Left lung (tissue), 14 donors: ENCODE measurements at places on chromosomes 16 and 17. TPM values are rescaled to one million over a fixed set of nuclear protein-coding genes. Genes with fewer than 3 reads are reported as not detected.

GRCh38 chr16:30557707-30557956 is 542 bp downstream of the ZNF764 start:
- H3K27ac ChIP-seq: peak overlapping the region; percentile 98
- H3K36me3 ChIP-seq: no peaks in the 10 kb centered on the region
- peaks cover 67% of the 10 kb centered on the region for H3K4me1 ChIP-seq
- no peak for DNase-seq
- H3K27me3 ChIP-seq: no peaks in the 10 kb centered on the region

DNA sequence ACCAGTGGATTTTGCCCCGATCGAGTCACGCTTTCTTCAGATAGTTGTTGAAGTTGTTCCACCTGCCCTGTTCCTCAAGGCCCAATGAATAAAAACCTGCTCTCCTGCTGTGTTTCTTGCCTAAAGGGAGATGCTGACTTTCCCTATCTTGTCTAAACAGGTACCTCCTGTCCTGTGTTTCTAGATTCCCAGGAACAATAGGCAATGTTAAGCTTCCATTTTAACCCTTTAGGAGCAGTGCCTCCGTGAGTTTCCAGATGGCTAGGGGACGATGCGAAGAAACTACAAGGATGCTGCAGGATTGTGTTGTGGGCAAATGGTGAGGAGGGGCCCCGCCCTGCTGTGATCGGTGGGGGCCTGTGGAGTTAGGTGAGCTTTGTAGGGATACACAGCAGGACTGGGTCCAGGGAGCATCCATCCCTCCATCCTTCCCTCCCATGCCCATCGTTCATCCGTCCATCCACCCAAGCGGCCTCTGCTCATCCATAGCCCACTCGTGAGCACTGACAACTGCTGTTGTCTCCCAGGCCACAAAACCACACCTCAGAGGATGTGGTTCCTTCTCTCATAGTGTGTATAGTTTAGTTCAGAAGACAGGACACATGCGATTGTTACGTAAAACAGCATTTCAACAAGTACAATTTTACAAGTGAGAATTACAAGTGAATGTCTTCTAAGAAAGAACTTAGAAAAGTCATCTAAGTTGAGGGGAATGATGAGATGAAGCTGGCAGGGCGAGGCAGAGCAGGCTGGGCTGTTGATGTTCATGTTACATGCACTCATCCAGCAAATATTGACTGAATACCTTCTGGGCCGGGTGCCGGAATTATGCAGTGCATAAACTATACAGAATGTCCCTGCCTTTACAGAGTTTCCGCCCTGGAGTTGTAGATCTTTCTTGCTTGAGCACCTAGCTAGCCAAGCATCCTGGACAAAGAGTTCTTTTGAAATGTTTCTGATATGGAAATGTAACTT is 5.2 kb downstream of the ARSG start:
- H3K27ac ChIP-seq: peak overlapping the region; percentile 78
- no peaks in the 10 kb centered on the region for H3K36me3 ChIP-seq
- H3K4me3 ChIP-seq: no peak overlapping the region
- H3K4me1 ChIP-seq: peaks cover 39% of the 10 kb centered on the region
- DNase-seq: no peak
- peaks cover 45% of the 10 kb centered on the region for H3K27me3 ChIP-seq

GRCh38 chr16:89823087-89823823 is 5.0 kb upstream of the SPIRE2 start:
- no peak overlapping the region for H3K27ac ChIP-seq
- H3K36me3 ChIP-seq: no peaks in the 10 kb centered on the region
- no peaks in the 10 kb centered on the region for H3K4me1 ChIP-seq
- no peak for DNase-seq
- H3K27me3 ChIP-seq: no peaks in the 10 kb centered on the region
- H3K4me3 ChIP-seq: no peak overlapping the region

GRCh38 chr17:1873418-1873817 is 43.6 kb downstream of the RPA1 start:
- H3K4me3 ChIP-seq: no peak overlapping the region
- no peaks in the 10 kb centered on the region for H3K36me3 ChIP-seq

DNA sequence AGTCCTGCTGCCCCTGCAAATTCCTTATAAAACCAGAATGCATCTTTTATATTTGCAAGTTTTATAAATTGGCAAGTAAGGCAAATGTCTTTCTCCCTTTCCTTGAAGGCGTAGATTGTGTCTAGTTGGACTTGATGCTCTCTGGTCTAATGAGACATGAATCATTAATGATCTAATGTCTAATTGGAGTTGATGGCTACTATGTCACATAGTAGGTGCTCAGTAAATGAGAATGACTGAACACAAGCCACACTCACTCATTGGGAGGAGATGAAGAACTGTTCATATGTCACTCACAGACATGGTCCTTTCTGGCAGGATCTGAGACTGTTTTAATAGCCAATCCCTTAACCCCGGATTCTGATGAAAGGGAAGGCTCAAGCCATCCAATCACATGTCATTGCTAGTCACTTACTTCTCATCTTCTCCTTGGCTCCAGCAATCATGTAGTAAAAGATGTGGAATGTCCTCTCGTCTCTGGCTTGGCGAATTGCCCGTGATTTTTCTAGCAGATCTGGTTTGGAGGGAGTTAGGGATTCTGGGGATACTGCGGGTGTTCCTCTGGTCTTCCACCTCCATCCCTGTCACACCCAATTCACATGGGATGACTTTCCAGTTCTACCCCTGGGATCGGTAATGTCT is 81.0 kb downstream of the MYH11 start:
- DNase-seq: no peak
- no peaks in the 10 kb centered on the region for H3K4me1 ChIP-seq
- H3K4me3 ChIP-seq: no peak overlapping the region
- H3K27ac ChIP-seq: no peak overlapping the region
- H3K27me3 ChIP-seq: no peaks in the 10 kb centered on the region
- H3K36me3 ChIP-seq: no peaks in the 10 kb centered on the region

- H3K4me3 ChIP-seq: no peak overlapping the region
- H3K27ac ChIP-seq: no peak overlapping the region
- H3K36me3 ChIP-seq: peaks cover 57% of the 10 kb centered on the region
- H3K27me3 ChIP-seq: no peaks in the 10 kb centered on the region
Measured at GRCh38 chr17:6632530-6632929, 8.0 kb downstream of the KIAA0753 start.

The CCT6B gene
- 3.7 TPM for polyA plus RNA-seq

The PRSS8 gene
- polyA plus RNA-seq: 108 TPM

The MMP2 gene
- 657 TPM for polyA plus RNA-seq

The GRAP gene
- polyA plus RNA-seq: 11.9 TPM

The TMEM235 gene
- polyA plus RNA-seq: 0.11 TPM

The CD300E gene
- 0.24 TPM for polyA plus RNA-seq

The CCDC200 gene
- polyA plus RNA-seq: 16.8 TPM

The KRTAP17-1 gene
- polyA plus RNA-seq: not detected
